AG08395 (cell line): ENCODE measurements at places on chromosomes 5 and 9.

DNA sequence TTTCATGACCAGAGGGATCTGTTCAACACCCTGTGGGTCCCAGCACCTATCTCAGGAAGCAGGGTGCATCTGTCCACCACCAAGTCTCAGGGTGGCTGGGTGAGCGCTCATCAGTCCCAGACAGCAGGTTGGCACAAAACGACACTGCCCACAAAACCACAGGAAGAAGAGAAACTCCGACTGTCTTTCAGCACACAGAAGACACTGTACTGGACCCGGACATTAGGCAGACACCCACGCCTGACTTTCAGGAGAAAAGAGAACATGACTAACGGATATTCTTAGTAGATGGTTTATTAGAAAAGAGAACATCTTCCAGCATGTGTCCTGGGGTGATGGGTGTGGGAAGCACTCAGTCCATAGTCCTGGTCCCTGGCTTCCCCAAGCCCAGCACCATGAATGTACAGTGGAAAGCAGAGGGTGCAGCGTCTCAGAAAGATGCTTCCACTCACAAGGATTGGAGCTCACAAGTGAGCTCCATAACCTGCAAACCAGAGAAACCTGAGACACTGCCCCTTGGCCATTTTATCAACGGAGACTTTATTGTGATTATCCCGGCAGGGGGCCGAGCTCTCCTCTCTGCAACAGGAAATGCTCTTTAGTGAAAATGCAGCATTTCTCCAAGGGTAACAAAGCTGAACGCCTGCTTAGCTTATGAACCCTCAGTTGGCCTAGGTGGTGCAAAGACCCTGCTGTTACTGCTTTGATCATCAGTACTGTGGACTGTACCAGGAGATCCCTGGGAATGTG lies 35.8 kb upstream of the LCP2 start:
- DNase-seq = no peak

- DNase-seq = no peak
Observed at GRCh38 chr9:88775559-88775958, 215.7 kb upstream of the S1PR3 start.

- DNase-seq = no peak
Observed at GRCh38 chr5:168850683-168851082, 271.5 kb upstream of the PANK3 start.

GRCh38 chr5:6506611-6507010 lies 58.0 kb downstream of the UBE2QL1 start:
- no peak for DNase-seq

DNA sequence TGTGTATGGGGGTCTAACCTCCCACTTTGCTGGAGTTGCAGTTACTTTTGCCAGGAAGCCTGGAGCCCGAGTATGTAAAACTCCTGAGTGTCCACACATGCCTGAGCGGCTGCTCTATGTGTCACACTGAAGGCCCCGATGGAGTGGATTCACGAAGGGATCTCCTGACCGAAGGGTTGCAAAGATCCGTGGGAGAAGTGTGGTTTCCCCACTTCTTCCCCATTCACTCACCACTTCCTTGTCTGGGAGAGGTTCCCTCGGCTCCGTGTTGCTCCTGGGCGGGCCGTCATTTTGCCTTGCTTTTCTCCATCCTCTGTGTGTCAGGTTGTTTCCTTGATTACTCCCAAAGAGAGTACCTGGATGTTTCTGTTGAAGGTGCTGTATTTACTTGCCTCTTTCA lies 16.2 kb upstream of the IL3 start:
- DNase-seq = no peak

- DNase-seq = no peak
Observed at GRCh38 chr9:11709567-11709966, 983.6 kb upstream of the TYRP1 start.

- DNase-seq = no peak
Observed at GRCh38 chr9:124724415-124725067, 46.6 kb downstream of the NR6A1 start.

- no peak for DNase-seq
Observed at GRCh38 chr5:116566251-116566650, 8.4 kb downstream of the SEMA6A start.

GRCh38 chr5:66015196-66015960 lies 89.0 kb downstream of the ERBIN start:
- no peak for DNase-seq
